ENCODE measurements at places on chromosomes 7 and 10.
A peak's percentile ranks its signal among the peaks of the same experiment; 100 is the strongest.

DNA sequence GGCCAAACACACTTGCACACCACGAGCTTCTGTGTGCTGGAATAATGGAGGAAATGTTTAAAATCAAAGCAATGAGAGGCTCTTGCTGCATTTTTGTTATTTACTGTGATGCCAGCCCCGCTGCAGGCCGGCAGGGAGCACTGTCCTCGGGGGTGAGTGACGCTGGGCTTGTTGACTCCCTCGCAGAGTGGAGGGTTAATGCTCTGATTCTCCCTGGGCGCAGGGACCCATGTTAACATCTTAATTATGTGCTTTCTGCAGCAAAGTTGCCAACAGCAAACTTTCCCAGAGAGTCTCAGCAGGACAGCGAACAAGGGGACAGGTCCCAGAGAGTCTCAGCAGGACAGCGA, 22.9 kb downstream of the SCART1 start:
- DNase-seq = no peak

DNA sequence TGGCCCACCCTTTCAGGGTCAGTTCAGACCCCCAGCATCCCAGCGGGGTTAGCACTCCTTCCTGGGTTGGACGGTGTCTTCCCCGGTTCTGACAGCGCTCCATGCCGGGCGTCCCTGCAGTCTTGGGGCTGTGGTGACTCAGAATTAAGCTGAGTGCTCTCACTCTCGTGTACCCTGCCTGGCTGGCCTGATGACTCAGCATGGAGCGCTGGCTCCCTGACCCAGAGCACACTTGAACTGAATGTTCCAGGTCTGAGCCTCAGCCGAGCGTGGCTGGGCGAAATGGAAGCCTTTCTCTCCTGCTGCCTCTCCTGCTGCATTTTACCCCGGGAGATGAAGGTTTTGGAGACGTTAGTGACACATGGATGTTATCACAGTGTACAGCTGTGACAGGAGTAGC, 7.1 kb downstream of the BAG3 start:
- DNase-seq = no peak

DNA sequence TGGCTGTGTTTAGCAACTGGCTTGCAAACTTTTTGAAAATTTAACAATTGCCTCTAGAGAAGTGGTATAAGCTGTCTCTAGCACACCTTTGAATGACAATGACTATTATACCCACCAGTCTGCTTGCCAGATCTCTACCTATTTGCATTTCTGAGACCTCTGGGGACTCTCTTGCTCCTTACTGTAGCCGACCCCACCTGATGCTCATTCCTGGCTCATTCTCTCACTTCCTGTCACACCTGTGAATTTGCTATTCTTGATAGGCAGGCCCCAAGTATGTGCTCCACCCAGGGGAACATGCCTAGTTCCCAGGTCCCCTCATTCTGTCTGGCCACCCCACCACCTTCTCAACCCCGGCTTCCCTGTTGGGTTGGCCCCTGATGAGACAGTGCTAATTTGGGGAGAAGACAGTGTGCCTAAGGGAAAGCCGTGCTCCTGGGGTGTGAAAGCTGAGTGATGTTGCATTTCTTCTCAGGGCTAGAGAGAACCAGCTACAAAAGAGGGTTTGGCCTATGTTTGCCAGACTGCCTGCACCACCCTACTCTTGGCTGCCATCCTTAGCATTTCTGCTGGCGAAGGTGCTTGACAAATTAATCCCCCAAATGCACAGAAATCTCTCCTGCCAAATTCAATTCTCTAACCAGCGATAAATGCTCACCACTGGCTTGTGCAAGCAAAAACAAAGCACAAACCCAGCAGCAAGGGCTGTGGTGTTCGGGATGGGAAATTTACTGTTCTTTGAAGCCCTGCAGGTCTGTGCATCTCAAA, 138.2 kb downstream of the RPS24 start:
- peak; percentile 44 for DNase-seq

- DNase-seq = no peak
Measured at GRCh38 chr7:11458736-11459483, 373.1 kb downstream of the THSD7A start.

DNA sequence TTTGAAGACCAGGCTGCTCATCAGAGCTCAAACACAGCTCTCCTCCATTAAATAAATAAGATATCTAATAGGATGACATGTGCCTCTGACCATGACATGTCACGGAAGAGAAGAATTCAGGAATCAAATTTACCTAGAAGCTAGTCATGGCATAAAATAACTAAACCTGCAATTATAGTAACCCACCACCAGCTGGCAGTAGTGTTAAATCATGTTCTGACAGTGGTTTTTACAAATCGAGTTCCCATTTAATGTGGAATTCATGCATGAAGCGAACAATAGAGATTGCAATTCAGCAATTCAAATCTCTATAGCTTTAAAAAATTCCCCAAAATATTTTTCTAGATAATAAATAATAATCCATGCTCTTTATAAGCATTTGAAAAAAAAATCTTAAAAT, 74.6 kb upstream of the IKZF1 start:
- no peak for DNase-seq

- DNase-seq = no peak
Measured at GRCh38 chr10:119209035-119209735, 1.8 kb downstream of the GRK5 start.

DNA sequence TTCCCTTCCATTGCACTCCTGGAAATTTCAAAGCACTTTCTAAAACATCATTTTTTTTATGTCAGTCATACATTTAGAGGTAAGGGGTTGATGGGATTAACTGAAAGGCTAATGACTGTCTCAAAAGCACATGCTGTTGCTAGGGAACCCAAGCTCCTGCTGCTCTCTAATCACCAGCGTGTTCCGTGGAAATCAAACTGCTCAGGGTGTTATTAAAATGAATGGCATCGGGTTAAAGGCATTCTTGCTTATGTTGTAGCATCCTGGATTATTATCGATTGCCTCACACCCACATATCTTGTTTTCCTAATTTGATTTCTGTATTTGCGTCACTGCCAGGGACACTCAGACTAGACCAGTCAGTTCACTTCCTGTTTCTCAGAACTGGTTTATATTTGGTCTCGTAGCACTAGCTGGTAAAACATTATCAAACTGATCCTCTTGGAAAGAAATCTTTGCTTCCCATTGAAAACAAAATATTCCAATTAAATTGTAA, 216.5 kb upstream of the MKLN1 start:
- DNase-seq = no peak

DNA sequence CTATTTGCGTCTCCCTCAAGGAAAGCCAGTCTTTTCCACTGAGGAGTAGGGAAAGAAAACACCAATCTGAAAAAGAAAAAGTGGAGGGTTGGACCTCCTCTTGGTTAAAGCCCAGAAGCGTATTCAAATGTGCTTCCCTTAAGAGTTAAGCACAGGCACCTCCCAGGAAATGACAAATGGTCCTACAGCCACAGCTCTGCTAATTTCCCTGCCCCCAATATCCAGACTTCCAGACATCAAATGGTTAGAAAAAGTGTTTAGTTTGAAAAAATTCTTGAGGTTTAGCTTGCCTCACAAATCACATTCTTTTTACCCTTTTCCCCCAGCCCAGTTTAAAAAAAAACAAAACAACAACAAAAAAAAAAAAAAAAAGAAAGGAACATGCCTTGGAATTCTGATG, 19.0 kb upstream of the COL1A2 start:
- DNase-seq = no peak

DNA sequence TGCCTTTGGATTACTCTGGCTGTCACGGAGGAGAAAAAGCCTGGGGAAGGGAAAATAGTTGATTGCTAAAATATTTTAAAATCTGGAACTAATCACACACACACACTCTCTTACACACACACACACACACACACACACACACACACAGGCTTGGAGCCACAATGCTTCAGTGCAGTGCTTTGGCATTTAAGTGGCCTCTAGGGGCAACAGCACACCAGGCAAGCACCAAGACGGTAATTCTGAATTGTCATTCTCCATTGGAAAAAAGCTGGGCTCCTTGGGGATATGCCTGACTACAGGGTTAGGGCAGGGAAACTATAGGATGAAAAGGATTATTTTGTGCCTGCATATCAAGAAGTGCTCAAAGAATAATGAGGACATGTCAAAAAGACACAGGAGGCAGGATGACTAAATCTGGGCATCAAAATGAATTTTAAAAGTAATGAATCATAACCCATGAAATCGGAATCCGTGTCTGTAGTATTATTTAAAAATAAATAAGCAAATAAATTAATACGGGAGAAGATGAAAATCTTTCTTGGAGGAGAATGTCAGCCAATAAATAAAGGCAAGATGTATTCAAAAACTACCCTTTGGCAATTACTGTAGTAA, 30.4 kb upstream of the DDC start:
- DNase-seq = no peak

DNA sequence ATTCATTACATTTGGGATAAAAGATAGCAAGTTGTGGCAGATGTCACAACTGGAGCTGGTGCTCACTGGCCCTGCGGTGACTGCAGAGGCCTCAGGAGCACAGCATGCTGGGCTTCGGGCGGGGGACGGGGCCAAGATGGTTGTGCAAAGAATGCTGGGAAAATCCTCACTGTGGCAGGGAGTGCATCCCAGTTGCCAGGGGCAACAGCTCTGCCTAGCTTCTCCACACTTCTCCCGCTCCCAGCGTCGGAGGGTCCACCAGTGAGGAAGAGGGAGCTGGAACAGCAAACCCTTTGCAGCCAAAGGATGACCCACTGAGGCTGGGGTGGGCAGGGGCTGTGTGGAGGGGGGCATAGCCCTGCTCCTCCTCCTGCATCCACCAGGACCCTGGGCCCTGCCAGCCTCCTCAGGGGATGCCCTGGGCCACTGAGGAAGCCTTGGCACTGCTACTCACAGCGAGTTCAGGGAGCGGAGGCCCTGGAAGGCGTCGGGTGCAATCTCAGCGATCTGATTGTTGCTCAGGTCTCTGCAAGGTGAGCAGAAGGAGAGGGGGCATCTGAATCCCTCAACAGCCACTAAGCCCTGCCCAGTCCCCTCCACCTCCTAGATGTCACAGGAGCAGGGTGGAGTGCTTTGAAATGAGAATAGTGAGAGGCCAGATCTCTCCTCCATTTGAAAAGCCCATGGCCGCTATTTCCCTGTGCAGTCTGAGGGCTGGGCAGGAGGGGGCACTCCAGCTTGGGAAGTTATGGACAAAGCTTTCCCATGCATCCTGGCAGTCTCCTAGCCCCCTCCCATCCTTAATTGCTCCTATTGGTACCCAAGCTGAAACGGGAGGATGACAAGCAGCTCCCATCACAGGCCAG, 126.5 kb downstream of the SLIT1 start:
- no peak for DNase-seq

GRCh38 chr10:52540479-52540984, 226.5 kb downstream of the DKK1 start:
- no peak for DNase-seq

GRCh38 chr7:104851268-104851667, 162.7 kb upstream of the KMT2E start:
- no peak for DNase-seq

GRCh38 chr7:995571-995970, 12.6 kb downstream of the CYP2W1 start:
- no peak for DNase-seq

Data from natural killer cell treated with Interleukin-12 subunit alpha and Interleukin-12 subunit beta and Interleukin-15 and Interleukin-18, amount 100 ng/mL, for 72 hours (primary cell).